ENCODE measurements at places on chromosomes 13 and 19.
A peak's percentile ranks its signal among the peaks of the same experiment; 100 is the strongest.

- DNase-seq = peak; percentile 24
Measured at GRCh38 chr19:33430674-33431277, 57.3 kb downstream of the CEBPG start.

DNA sequence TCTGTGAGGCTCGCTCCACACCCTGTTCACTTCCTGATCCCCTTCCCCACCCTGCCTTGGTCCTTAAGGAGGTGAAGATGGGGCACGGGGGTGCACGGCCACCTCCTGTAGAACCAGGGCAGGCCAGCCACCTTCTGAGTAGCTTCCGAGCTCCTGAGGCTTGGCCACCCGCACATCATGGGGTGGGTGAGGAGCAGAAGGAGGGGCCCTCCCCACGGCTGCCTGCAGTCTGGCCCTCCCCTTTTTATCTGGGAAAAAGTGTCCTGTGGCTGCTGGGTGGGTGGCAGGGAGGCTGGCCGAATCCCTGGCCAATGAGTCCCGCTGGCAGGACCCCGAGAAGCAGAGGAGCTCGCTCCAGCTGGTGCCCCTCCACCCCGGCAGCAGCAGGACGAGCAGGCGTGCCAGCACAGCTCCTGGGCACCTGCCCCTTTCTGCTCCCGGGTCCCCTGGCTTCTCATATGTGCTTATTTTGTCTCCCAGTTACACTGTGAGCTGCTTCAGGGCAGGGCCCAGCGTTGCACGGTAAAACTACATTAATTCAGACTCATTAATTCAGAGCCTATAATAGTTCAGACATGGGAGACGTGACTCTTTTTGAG, 135.0 kb downstream of the KDM4B start:
- no peak for DNase-seq

DNA sequence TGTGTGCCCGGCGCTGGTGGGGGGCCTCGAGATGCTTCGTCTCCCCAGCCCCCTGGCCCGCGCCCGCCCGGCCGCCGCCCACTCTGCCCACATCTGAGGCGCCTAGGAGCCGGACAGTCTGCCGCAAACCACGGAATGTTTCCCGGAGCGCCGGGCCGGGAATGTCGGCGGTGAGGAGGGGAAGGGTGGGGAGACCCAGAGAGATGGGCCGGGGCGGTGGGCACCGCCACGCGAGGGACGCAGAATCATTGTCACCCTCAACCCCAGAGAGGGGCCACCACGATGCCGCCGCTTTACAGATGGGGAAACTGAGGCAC, 46.1 kb upstream of the NFIC start:
- no peak for DNase-seq

DNA sequence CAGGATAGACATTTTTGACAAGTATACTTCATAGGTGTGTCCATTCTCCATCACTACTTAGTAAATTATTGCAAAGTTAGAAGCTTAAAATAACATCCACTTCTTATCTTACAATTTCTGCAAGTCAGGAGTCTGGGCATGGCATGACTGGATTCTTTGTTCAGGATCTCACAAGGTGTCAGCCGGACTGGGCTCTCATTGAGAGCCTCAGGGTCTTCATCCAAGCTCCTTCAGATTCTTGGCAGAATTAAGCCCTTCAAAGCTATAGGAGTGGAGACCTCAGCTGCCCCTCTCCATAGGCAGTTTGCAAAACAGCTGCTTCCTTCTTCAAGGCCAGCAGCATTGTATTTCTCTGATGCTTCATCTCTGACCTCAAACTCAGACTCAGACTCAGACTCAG, 9.1 kb upstream of the SIN3B start:
- no peak for DNase-seq

DNA sequence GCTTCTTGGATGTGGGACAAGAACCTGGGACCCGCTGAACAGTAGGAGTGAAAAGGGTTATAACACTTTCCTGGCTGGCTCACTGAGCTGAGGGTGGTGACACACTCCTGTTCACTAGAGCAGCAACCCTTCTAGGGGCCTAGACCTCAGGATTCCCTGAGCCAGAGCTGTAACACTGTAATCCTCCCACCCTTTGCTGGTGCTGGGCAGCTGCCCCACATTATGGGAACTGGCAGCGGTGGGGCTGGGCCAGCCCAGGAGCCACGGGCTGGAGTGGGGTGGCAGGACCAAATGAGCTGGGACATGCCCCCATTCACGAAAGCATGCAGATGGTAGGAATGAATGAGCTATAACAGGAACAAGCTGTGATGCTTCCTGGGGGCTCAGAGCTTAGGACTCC, 110.6 kb downstream of the B3GLCT start:
- DNase-seq = no peak

GRCh38 chr19:44212866-44213346, 574 bp downstream of the ZNF227 start:
- no peak for DNase-seq

- DNase-seq = peak; percentile 56
Measured at GRCh38 chr19:584240-585001, 5.3 kb upstream of the HCN2 start.

DNA sequence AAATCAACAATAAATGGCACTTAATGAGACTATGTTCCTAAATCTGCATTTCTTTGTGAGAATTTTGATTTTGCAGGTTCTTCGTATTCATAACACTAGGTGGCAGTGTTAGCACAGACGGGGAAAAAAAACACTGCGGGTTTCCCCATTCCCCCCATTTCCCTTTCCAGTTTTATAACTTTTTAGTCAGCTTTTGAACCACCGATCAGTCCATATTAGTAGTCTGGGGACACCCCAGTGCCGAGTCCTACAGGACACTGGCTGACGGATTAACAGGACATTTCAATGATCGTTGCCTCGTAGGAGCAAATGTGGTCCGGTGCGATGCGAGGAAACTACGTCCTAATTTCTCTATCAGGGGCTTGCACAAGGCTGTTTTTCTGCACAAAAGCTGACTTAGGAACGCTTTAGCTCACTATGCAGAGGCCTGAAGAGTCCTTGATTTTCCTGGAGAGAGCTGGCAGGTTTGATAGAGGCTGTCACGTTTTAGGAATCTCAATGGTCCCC, 234.3 kb downstream of the LMO7 start:
- no peak for DNase-seq

DNA sequence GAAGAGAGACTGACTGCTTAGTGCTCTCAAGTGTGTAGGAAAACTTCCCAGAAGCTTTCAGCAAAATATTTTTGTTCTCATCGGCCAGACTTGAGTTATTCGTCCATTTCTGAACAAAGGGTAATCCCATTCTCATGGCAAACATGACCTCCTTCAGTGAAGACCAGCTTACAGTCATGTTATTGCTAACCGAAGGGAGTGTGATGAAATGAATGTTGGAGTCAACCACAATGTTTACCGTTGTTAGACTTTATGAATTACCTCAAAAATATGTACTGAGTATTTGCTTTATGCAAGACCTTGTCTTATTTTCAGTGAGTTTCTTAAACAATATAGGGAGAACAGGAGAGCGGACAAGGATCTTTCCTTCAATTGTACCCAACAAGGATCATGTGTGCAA, 228.6 kb downstream of the LMO7 start:
- DNase-seq = no peak

GRCh38 chr13:60226507-60226906, 62.8 kb upstream of the DIAPH3 start:
- DNase-seq = no peak

GRCh38 chr19:49637821-49638738, 1.9 kb downstream of the RRAS start:
- no peak for DNase-seq

DNA sequence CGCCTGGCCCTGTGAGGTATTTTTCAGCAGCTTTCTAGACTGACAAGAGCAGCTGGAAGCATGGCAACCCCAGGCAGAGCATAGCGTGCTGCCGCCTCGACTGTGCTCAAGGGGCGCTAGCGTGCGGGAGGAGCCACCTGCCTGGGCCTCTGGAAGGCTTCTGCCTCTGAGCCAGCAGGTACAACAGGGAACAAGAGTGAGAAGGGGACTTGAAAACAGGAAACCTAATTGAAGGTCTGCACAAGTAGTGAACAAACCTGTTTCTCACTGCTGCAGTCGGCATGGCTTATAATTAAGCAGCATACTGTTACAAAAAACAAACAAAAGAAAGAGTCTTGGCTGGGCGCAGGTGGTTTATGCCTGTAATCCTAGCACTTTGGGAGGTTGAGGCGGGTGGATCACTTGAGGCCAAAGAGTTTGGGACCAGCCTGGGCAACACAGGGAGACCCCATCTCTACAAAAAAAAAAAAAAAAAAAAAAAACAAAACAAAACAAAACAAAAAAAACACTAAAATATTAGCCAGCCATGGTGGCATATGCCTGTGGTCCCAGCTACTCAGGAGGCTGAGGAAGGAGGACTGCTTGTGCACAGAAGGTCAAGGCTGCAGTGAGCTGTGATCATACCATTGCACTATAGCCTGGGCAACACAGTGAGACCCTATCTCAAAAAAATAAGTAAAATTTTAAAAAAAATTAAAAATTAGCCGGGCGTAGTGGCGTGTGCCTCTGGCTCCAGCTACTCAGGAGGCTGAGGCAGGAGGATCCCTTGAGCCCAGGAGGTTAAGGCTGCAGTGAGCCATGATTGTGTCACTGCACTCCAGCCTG, 12.6 kb upstream of the GARRE1 start:
- DNase-seq = no peak

DNA sequence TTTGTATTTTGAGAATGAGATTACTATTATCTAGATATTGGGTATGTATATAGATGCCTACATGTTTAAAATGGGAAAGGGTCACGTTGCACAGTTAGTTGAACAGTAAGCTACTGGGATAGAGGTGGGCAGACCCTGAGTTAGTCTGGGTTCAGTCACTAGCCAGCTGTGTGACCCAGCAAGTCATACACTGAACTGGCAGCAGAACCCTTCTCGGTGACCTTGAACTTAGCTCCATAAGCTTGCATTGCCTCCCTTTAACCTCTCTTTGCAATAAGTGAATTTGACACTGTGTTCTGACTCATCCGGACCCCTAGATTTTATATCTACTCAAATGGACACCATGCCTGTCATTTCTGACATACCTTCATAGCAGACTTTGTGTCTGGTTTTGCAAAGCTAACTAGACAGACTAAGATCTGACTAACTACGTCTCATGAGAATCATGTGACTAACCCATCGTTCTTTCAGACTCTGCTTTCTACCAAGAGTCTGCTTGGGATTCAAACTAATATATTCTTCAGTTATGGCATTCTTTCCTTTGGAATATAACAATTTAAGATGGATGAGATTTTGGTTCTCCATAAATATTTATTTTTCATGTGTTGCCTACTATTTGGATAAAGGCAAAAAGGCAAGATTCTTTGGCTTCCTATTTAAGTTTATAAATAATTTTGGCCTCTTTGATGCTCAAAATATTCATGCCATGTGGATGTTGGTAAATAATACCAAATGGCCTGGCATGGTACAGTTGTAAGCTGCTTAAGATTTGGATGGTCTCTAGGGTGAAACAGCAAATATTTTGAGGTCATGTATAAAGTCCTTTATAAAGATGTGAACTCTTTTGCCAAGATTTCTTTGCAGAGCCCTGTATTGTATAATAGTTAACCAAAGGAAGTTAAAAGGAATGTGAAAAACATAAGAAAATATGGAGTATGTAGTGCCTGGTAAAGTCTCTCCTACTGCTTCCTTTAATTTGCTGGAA, 159.3 kb downstream of the ITGBL1 start:
- no peak for DNase-seq

GRCh38 chr19:14478113-14478545, 3.0 kb upstream of the PTGER1 start:
- no peak for DNase-seq

GRCh38 chr19:1182727-1183126, 8.7 kb upstream of the SBNO2 start:
- DNase-seq = no peak

DNA sequence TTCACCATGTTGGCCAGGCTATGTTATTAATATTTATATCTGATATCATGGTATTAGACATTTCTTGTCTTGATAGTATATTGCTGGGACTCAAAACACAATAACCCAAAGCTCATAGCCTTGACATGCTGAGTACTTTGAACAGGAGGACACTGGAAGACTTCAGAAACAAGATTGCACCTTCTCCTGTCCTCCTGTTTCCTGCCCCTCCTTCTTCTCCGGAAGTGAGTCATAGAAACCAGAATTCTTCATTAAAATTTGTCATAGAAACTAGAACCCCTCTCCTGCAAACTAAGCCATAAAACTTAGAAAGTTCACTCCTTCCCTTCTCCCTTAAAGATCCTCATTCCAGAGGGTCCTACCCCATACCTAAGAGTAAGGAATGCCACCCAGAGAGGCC, 400.2 kb downstream of the SLITRK5 start:
- no peak for DNase-seq

DNA sequence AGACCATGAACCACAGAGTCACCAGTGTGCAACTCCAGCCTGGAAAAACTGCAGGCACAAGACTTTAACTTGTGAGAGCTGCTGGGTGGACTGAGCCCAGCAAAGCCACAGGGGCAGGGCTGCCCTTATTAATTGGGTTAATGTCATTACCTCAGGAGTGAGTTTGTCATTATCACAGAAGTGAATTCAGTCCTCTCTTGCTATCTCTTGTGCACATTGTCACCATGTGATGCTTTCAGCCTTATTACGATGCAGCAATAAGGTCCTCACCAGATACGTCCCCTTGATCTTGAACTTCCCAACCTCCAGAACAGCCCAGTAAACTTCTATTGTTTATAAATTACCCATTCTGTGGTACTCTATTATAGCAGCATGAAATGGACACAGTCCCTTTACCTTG, 158.1 kb downstream of the LHFPL6 start:
- DNase-seq = no peak

DNA sequence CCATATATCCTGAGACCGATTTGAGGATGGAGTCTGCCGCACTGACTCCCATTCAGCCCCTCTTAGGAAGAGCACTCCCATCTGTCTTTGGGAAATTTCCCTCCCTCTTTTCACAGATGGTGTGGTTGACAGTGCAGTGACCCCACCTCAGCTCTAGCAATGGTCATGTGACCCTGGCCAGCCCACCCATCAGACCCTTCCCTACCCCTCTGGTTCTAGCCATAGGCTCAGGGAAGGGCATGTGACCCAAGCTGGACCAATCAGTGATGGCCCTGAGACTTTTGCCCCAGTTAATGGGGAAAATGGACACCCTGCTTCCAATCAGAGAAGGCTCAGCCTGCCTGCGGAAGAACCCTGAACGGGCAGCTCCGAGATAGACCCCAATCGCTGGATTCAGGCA, 26.3 kb downstream of the IL12RB1 start:
- no peak for DNase-seq

GRCh38 chr19:16373989-16374388, 49.4 kb downstream of the KLF2 start:
- no peak for DNase-seq

GRCh38 chr19:5338656-5339197, 1.9 kb downstream of the PTPRS start:
- DNase-seq = no peak

GRCh38 chr13:100382785-100383184, 205.8 kb downstream of the GGACT start:
- no peak for DNase-seq

GRCh38 chr13:100525453-100526317, 62.9 kb downstream of the GGACT start:
- no peak for DNase-seq

- no peak for DNase-seq
Measured at GRCh38 chr19:2917275-2918184, 16.8 kb downstream of the ZNF57 start.

DNA sequence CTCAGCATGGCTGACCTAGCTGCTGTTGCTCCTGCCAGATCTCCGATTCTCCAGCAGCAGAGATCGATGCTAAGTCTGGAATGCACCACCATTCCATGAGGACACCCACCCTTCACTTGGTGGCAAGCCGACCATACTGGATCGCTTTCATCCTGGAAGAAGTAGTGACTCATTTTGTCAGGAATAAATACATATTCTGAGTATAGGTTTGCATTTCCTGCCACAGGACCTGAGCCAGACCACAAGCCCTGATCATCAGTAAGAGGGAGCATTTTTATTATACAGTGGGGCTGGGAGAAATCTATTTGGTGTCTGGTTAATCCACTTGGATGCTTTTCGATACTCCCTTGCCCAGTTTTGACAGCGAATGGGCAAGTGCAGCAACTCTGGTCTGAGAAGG, 10.9 kb upstream of the KCTD15 start:
- DNase-seq = no peak

All from stimulated activated CD8-positive, alpha-beta memory T cell treated with anti-CD3 and anti-CD28 coated beads, Interleukin-4, amount 100 ng/mL, for 1 hour (primary cell).